ENCODE measurements at places on chromosomes 5 and 9.

DNA sequence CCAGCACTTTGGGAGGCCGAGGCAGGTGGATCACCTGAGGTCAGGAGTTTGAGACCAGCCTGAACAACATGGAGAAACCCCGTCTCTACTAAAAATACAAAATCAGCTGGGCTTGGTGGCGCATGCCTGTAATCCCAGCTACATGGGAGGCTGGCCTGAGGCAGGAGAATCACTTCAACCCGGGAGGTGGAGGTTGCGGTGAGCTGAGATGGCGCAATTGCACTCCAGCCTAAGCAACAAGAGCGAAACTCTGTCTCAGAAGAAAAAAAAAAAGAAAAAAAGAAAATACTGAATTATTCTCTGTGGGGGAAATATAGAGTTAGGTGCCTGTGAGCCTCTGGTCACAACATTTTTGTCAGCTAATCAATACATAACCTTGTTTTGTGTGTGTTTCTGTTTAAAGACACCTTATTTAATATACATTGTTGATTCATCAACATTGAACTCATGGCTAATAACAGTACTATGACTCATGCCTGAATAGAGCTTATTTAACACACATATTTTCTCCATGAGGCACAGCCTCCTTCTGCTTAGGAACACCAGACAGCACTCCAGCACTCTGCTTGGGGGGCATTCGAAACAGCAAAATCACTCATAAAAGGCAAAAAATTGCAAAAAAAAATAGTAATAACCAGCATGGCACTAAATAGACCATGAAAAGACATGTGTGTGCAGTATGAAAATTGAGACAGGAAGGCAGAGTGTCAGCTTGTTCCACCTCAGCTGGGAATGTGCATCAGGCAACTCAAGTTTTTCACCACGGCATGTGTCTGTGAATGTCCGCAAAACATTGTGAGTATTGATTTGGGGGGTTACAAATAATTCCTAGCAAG, at the start of gene IL31RA:
TSS of gene IL31RA (plus strand) at position 519 of the 836 bp plus-strand sequence. CDS start at position 733, 214 bp downstream.
- no peak for DNase-seq

- no peak for DNase-seq
Measured at GRCh38 chr5:40841068-40841805, at the start of gene CARD6. TSS of gene CARD6 (plus strand) at chr5:40841367. CDS start at chr5:40841383, 16 bp downstream.

GRCh38 chr9:92745331-92745730, 19.3 kb downstream of the BICD2 start:
- no peak for DNase-seq

DNA sequence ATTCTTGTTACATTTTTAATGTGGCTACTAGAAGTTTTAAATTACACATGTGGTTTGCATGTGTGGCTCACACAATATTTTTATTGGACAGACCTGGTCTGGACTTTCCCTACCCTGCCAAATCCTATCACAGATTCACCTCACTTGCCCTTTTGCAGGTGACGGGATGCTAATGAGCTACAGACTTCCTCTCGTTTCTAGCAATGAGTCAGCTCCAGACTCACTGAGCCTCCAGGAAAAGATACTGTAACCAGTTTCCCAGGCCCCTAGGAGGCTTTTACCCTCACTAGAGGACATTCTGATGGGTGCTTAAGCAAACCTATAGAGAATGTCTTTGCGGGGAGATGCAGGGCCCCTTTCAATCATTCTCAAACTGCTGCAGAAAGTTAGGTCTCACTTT, 135.4 kb downstream of the WDR41 start:
- no peak for DNase-seq

- no peak for DNase-seq
Measured at GRCh38 chr5:137361280-137361679, 137.8 kb downstream of the SPOCK1 start.

DNA sequence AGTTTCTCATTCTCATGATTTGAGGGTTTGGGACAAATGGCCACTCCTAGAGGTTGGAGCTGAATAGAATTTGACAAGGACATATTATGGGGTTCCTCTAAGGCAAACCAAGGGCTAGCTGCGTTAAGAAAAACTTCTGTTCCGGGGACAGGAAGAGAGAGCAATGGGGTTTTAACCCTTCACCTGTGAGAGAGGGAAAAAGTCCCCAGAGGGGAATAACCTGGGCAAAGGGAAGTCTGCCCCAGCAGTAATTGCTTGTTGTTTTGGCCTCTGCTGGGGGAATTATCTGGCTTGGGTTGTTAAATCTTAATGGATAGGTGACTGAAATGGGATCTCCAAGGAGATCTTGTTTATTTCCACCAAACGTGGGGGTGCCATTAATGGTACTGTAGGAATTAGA, 110.1 kb upstream of the MOCS2 start:
- DNase-seq, result no peak

GRCh38 chr9:94160594-94161501, 76.6 kb downstream of the PTPDC1 start:
- no peak for DNase-seq

GRCh38 chr5:134530301-134531077, 5.0 kb downstream of the JADE2 start:
- no peak for DNase-seq

DNA sequence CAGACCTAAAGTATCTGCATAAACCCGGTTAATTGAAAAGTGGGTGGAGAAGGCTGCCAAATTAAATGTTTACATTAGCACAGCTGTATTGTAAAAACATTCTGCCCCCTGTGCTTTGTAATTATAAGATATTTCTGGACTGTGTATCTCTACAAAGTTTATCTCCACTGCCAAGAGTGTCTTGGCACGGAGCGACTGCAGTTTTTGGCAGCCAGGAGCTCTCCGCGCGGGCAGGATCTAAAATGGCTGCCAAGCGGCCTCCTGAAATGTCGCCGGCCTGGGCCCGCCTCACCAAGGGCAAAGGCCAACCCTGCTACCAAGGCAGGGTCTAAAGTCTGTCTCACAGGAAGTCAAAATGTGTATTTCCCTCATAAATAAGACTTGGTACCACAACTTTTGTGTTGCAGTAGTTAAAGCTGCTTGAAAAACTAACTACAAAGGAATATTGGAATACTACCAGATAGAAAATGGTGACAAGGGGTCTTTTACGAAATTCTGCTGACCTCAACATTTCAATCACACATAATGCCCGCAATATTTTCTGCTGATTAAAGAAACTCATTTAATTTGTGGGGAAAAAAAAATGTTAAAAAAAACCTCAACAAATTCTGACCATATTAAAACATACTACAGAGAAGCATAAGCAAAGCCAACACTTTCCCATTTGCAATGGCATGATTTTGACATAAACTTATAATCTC, 110.4 kb downstream of the NFIB start:
- no peak for DNase-seq

- no peak for DNase-seq
Measured at GRCh38 chr9:38024036-38024681, 44.9 kb downstream of the SHB start.

- DNase-seq, result no peak
Measured at GRCh38 chr5:77431286-77431685, 60.8 kb downstream of the WDR41 start.

GRCh38 chr5:407801-408268, 35.1 kb upstream of the EXOC3 start:
- no peak for DNase-seq

DNA sequence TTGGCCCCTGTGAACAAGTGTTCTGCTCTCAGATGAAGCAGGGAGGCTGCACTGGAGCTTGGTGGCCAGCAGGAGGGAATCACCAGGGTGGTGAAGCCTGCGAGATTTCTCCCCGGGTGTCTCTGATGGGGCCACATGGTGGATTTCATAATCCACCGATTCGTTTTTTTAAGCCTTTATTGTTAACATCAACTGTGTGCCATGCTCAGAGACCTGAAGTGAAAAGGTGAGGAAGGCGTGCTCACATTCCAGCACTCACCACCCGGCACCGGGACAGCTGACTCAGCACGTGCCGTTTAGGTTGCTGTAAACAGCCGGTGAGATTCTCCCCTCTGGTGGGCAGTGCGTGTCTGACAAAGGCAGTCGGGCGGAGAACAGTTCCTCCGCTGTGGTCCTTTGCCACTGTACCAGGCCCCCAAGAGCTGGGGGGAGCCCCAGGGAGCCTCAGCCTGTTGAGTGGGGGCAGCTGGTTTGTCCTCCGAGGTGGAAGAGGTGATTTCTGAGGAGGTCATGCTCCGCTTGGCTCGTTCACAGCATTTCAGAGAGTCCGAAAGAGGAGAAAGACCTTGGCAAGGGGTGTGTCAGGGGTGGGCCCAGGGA, 12.7 kb upstream of the AHRR start:
- DNase-seq, result no peak

DNA sequence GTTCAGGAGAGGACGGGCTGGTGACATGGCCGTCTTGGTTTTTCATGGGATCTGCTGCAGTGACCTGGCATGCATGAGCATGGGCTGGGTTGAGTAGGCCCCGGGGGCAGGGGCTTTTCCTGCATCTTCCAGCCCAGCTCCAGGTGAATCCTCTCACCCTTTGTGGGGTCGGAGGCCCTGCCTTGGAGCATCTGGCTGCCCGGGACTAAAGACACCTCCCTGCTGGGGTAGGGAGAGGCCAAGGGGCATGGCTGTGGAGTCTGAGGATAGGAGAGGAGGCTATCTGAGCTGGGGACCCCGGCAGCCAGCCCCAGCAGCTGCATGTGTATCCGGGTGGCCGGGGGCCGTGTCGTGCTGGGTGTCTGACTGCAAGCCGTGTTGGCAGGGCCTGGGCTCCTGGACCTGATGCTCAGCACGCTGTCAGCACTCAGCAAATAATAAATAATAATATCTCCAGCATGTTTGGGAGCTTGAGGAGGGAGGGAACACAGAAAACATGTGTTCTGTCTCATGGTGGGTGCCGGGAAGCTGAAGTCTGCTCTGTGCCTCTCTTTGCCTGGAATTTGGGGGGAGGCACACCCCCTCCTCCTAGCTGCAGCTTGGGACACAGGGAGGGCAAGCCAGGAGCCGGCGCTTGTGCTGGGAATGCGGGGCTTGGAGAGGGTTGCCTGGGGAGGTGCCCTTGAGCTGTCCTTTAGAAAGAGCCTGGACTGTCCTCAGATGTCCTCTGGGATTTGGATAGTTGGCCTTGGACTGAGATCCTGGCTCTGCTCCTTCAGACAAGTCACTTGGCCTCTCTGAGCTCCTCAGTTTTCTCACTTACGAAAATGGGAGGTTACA, 28.4 kb upstream of the PITX1 start:
- no peak for DNase-seq

DNA sequence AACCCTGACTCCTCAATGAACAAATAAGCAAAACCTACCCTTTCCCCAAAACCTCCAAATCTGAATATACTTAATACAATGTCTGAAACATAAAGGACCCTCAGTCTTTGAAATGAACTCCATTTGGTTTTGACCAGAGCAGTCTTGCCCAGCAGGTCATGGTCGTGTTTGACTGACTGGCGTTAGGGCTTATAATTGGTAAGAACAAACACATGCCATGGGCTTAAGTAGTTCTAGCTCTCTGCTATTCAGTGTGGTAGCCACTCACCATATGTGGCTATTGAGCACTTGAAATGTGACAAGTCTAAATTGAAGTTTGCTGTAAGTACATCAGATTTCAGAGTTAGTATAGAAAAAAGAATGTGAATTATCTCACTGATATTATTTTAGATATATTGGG, 42.1 kb downstream of the LRRTM2 start:
- DNase-seq, result no peak

GRCh38 chr5:33941090-33941489, 4.9 kb downstream of the RXFP3 start:
- no peak for DNase-seq

- DNase-seq, result no peak
Measured at GRCh38 chr5:172564883-172565282, 76.2 kb upstream of the NEURL1B start.

GRCh38 chr5:26192486-26192885, 845.9 kb downstream of the CDH9 start:
- DNase-seq, result no peak

DNA sequence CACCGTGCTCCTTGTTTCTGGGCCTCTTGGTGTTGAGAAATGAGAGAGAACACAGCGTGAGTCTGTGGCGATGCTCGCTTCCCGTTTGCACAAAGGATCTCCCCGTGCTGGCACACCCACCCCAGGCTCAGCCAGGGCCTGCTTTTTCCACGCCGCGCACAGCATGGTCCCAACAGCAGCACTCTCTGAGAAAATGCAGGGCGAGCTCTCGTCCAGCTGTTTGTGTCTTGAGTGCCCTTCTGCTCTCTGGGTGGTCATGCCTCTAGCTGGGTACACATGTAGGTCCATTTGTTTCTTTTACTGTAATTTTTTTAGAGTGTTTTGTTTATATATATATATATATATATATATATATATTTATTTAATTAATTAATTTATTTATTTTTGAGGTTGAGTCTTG, 26.6 kb downstream of the FBXW5 start:
- no peak for DNase-seq

DNA sequence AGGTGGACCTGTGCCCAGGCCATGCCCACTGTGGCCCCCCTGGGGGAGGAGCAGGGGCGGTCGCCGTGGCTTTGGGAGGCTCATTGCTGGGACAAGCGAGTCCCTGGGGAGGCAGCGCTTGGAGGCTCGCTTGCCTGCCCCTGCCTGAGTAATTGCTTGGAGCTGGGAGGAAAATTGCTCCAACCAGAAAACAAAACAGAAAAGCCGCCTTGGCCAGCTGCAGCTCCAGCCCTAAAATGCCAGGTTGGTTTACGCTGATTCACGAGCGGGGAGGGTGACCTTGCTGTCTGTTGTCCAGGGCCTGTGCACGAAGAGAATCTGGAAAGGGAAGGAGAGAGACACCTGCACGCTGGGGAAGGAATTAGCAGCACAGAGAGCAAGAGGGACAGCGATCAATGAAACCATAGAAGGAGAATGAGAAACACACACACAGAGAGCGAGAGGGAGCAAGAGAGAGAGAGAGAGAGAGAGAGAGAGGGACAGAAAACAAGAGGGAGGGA, 25.3 kb downstream of the NTNG2 start:
- no peak for DNase-seq

DNA sequence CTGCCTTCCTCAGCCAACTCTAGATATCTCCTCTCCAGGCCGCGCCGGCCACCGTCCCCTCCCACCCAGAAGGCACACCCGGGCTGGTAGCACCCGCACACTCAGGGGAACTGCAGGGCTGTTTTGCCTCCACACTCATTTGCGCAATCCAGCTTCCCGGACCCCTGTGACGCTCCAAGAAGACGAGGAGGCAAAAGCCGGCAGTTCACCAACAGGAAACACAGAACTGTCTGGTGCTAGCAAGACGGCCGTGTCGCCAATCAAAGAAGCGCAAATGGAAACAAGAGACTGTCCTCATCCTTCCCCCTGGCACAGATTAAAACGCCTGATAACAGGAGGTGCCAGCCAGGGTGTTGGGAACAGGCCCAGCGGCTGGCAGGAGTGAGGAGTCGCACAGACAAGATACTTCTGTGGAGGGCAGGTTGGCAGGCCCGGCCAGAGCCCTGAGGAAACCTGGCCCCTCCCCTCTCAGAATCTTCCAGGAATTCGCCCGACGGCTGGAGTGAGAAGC, 7.8 kb downstream of the AGPAT2 start:
- no peak for DNase-seq

GRCh38 chr5:139271201-139272027, 22.1 kb upstream of the MATR3 start:
- no peak for DNase-seq

- no peak for DNase-seq
Measured at GRCh38 chr5:112200131-112200530, 218.9 kb downstream of the EPB41L4A start.

GRCh38 chr5:53326424-53327153, 153.8 kb upstream of the FST start:
- DNase-seq, result no peak

GRCh38 chr5:74468421-74468820, 172.1 kb downstream of the ENC1 start:
- DNase-seq, result no peak

- no peak for DNase-seq
Measured at GRCh38 chr5:99102073-99102697, 173.4 kb upstream of the CHD1 start.

- no peak for DNase-seq
Measured at GRCh38 chr5:82603033-82603987, 325.2 kb upstream of the RPS23 start.

GRCh38 chr5:33558489-33558888, 117.7 kb downstream of the TARS1 start:
- no peak for DNase-seq
